ENCODE measurements at places on chromosomes 3 and 15.

DNA sequence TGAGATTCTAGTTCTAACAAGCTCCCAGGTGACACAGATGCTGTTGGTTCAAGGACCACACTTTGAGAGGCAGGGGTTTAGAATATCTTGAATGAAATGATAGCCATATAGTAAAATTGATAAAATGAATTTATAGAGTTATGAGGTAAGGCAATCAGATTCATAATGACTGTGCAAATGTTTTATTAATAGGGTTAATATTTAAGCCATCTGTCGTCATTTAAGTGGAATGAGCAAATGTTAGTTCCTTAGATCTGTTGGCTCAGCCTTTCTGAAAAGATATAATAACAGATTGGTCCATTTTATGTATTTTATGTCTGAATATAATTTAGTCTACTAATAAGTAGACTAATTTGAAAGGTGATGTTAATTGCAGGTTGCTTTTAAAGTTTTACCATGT, 12.9 kb downstream of the REC114 start:
- no peak for DNase-seq

- DNase-seq, result no peak
These were observed 66.0 kb downstream of the RBMS3 start for GRCh38 chr3:29346828-29347227.

DNA sequence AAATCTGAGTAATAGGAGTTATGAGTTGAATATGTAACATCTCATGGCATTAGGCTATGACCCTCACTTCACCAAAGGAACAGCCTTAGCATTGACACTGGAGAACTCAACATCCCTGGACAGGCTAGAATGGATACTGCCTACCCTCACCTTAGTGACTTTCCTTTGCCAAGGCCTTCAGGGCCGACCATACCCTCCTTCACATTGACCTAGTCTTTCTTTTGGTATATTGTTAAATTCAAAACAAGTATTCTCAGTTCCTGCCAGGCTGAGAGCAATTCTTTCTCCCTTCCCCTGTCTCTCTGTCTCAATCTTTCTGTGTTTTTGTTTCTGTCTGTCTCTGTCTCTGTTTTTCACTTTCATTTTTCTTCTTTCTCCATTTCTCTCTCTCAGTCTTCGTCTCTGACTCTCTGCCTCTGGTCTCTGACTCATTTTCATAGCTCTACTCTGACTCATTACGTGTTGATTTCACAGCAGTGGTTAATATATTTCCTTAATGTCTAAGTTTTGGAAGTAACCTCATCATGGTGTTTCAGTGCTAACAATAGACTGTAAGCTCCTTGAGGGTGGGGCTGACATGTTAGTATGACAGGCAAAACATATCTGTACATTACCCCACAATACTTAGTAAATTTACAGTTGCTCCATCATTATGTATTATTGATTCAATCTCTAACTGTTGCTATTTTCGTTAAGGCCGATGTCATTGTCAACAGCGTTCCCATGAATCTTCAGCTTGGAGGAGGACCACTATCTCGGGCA, 32.5 kb downstream of the PARP15 start:
- DNase-seq, result peak; percentile 58

DNA sequence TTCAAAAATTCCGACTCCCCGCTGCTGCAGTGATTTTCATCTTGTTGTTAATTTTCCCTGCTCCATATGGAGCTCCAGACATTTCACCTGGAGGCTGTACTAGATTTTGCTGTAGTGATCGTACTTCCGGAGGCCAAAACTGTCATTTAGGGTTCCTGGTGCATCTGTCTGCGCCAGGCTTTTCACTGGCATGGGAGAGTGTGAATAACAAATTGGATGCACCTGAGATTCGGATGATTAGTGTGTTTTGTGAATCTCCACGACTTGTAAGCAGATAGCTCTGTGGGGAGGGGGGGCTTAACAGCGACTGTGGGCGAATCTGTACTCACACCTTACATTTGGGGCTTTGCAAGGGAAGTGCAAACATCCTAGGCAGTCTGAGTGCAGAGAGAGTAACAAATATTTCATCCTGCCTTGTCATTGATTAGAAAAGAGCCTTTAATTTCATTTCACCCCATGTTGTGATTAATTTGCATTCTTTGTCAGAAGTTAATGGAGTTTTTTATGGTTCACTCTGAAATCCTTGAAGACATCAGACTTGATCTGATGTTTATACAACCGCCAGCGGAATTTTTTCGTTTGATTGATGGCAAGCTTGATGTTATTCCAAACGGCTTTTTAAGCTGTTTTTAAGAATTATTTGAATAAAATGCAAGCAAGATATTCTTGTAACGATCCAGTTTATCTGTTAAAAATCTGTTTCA, 92.5 kb upstream of the SKOR1 start:
- DNase-seq, result no peak

DNA sequence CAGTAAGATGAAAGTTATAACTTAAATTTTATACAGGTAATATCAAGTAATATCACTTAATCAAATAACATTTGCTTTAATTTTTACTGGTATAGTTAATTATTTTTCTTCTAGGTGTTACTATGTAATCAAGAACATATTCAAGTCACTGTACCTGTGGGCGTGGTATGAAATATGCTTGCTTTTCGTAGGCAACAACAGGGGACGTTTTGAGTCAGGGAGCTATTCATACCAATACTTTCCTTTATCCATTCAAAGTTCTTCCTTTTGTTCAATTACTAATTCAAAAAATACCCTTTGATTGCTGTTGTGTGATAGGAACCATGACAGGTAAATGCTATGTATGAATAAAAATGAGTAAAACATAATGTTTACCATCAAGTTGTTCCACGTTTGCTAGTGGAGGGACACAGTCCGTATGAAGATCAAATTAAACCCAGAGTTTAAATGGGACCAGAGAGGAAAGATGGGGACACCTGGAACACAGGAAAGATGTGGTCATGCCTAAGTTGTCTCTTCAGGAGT, 654.0 kb upstream of the KCNMB2 start:
- no peak for DNase-seq

- no peak for DNase-seq
These were observed 1153.4 kb downstream of the IGSF11 start for GRCh38 chr3:117881210-117881609.

DNA sequence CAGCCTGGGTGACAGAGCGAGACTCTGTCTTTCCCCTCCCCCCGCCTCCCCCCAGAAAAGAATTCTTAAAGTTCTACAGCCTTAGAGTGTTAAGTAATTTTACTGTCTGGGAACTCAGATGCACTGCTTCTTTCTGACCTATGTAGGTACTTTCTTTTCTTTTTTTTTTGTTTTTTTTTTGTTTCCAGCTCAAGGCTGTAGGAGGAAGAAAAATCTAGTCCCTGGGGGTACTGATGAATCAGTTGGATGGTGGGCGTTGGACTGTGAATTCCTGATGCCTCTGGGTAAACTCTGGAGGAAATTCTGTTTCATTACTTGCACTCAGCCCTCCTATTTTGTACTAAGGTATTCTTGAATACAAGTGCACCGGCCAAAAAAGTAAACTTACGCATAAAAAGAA, 10.8 kb downstream of the GHRL start:
- DNase-seq, result no peak

DNA sequence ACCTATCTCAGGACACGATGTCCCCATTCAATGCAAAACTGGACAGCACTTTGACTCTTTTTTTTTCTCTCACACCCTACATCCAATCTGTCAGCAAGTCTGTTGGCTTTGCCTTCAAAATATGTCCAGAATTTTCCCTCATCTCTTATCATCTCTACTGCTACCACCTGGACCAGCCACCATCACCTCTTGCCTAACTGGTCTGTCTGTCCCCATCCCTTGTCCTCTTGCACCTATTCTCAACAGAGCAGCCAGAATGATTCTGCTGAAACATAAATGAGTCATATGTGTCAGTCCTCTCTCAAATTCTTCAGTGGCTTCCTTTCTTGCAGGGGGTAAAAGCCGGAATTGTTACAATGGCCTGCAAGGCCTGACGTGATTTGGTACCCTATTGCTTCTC, 105.8 kb downstream of the CYP19A1 start:
- DNase-seq, result no peak

DNA sequence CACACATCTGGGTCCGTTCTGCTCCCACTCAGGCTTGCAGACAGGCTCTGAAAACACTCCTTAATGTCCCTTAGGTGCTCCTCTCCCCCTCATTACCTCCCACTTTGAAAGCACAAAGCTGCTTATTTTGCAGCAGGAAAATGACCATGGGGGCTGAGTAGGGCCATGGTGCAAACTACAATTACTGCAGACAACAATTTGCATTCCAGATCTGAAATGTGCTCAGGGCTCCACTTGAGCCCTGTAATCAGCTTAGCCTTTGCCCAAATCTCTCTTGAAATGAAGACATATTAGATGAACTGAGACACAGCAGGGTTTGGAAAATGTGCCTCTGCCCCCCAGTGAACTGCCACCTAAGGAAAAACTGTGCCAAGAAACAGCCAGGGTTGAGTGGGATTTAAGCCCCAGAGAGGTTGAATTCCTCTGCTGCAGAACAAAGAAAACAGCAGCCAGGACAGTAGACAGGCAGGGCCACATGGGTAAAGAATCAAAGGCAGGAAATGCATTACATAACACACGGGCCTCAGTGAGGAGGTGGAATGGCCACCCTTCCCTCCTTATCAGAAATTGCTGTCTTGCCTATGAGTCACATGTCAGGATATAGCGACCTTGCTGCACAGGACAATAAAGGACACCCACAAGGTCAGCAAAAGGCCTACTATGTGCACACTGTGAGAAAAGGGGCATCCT, 126.8 kb upstream of the ARHGEF3 start:
- DNase-seq, result no peak

GRCh38 chr3:38578081-38578475, 71.4 kb downstream of the SCN5A start:
- DNase-seq, result no peak

DNA sequence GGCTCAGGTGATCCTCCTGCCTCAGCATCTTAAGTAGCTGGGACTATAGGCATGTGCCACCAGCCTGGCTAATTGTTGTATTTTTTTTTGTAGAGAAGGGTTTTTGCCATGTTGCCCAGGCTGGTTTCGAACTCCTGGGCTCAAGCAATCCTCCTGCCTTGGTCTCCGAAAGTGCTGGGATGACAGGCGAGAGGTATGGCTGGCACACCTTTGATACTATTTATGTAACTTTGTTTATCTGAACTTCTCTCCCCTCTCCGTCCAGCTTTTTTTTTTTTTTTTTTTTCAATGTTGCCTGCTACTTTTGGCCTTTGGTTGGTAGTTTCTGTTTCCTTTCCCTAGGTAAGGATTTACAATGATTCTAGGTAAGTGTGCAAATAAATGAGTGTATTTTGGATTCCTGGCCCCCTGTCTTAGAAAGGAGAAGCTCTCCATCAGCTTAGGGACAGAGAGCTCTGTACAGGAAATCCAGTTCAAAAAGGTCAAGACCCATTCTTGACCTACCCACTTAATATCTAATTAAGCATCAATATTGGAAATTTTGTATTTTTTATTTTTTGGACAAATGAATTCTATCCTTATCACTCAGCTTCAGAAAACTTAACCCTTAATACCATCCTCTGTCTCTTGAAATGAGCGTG, 6.8 kb downstream of the ARL6IP5 start:
- DNase-seq, result no peak

DNA sequence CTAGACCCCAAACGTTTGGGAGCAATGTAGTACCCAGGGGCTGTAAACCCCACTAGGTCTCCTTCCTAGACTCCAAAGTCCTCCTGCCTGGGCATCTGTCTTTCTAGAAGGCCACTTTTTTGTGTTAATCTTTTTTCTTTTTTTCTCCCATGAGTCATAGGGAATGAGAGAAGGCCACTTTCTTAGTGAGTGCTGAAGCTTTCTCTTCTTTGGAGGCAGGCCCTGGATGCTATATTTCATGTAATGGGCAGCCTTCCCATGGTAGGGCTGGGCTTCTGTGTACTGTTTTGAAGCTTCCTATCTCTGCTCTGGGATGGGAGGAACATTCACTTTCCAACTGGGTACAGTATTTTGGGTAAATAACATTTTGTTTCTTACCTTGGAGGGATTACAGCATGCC, 15.2 kb upstream of the RTP2 start:
- DNase-seq, result no peak

- DNase-seq, result no peak
These were observed 26.1 kb downstream of the FNDC3B start for GRCh38 chr3:172065527-172065926.

DNA sequence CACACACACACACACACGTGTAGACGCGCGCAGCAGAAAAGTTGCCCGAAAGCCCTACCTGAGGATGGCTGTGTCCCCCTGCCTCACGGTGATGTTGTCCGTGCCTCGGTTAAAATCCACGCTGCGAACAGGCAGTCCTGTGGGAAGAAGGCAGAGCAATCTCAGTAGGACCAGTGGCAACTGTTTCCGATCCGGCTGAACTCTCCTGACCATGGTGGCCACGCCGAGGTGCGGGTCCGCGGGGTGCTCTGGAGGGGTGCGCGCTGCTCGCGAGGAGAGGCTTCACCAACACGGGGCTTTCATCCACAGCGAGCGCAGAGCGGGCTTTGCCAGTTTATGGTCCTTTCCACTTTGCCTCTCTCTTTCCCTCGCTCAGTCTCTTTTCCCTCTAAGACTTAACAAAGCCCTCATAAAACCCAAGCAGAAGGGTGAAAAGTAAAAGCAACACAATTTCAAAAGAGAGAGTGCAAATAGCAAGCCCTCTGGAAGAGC, 422 bp downstream of the LSAMP start:
- no peak for DNase-seq

DNA sequence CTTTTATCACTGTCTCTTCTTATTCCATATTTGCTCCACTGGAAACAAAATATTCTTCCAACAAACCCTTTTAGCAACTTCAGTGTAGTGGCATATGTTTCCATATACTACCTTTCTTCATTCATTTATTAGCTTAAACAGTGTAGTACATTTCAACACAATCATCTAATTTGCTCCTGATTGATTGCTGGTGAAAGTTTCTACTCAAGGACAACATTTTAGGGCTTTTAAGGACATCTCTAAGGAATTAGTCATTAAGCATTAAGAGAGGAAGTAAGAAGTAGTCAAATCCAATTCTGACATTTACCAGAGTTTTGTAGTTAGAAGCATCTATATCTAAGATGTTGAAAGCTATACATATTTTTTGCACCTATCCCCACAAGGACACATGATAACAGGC, 55.8 kb downstream of the RSRC1 start:
- no peak for DNase-seq

GRCh38 chr3:15273227-15273626, 59.2 kb downstream of the SH3BP5 start:
- DNase-seq, result peak; percentile 15

GRCh38 chr15:84824260-84825007, 7.3 kb downstream of the ALPK3 start:
- no peak for DNase-seq

All from activated T-cell treated with anti-CD3 and anti-CD28 coated beads, Interleukin-2, amount 50 U/mL, for 48 hours (primary cell).